ENCODE measurements at places on chromosomes 11 and 22.
A peak's percentile ranks its signal among the peaks of the same experiment; 100 is the strongest.

DNA sequence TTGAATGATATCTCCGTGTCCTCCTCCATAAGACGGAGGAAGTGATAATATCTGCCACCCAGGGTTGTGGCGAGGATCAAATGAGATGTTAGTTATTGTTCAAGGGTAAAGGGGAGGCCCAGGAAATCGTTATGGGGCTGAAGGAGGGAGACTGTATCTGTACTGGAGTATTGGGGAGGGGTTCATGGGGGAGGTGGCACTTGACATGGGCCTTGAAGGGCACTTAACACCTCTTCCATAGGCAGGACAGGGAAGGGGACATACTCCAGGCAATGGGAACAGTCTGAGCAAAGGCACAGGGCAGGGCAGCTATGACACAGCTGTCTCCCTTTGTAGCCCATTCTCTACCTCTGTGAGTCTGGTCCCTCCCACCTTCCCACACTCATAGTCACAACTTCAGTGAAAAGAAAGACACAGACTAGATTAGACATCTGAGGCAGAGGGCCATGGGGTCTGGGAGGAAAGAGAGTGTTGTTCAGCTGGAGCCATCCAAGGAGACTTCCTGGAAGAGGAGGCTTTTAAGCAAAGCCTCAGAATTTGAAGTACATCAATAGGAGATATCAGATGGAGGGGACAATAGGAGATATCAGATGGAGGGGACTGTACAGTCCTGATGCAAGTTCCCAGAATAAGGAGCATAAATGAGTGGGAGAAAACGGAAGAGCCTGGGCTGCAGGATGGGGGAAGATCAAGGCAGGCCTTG lies 15.8 kb upstream of the DGKZ start:
- DNase-seq = no peak

GRCh38 chr11:100545970-100546369 lies 141.1 kb upstream of the ARHGAP42 start:
- no peak for DNase-seq

DNA sequence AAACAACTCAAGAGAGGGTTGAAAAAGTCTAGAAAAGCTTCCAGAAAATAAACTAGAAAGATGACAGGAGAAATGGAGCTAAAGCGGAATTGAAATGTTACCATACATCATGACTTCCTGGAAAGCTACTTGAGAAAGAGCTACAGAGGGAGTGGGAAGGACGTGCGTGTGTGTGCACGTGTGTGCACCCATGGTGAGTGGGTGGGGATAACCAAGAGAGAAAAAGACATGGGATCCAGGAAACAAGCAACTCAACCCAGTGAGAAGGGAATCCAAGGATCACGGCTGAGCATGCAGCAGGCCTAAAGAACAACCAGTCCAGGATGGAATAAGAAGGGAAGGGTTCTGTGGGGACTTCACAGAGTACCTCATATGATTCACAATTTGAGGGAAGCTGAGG lies 21.6 kb downstream of the APOL1 start:
- no peak for DNase-seq

GRCh38 chr11:12216041-12216451 lies 105.7 kb downstream of the MICAL2 start:
- no peak for DNase-seq

DNA sequence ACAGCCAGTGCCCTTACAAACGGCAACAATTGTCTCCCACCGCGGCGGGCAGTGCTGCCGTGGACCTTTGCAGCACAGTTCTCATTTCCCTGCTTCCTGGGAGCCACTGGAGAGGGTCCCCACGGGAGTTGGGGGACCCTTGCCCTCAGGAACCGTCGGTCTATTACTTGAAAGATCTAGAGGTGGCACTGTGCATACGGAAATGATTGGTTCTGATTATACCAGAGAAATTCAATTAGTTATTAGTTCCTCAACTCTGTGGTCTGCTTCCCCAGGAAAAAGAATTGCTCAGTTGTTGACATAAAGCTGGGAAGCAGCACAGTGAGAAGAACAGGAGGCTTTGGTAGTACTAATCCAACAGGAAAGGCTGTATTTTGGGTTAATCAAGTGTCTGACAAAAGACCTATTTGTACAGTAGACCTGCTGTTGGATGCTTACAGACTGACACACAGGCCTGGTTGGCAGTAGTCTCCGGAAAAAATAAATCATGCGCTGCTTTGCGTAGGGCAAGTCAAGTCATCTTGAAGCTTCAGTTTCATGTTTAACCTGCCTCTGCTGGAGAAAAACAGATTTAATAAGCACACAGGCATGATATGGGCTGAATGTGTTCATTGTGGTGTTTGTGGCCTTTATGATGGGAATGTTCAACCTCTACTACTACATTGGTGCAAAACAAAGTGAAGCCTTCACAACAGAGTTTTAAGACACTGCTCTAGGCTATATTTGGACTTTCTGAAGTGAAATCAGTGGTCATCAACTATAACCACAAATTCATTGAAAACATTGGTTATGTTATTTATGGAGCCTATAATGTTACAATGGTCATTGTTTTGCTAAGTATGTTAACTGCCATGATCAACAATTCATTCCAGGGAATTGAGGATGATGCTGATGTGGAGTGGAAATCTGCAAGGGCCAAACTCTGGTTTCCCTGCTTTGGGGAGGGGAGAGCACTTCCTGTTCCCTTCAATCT lies 54.6 kb upstream of the SC5D start:
- DNase-seq = peak; percentile 57

- DNase-seq = no peak
Measured at GRCh38 chr11:35798983-35799382, 136.4 kb downstream of the TRIM44 start.

GRCh38 chr11:123702696-123703095 lies 38.8 kb downstream of the ZNF202 start:
- DNase-seq = no peak

GRCh38 chr11:35248558-35249323 lies 109.8 kb downstream of the CD44 start:
- DNase-seq = no peak

GRCh38 chr11:16831316-16832192 lies 93.1 kb downstream of the C11orf58 start:
- peak; percentile 25 for DNase-seq

GRCh38 chr11:61377461-61378160 lies 14.8 kb upstream of the TMEM216 start:
- DNase-seq = peak; percentile 62

DNA sequence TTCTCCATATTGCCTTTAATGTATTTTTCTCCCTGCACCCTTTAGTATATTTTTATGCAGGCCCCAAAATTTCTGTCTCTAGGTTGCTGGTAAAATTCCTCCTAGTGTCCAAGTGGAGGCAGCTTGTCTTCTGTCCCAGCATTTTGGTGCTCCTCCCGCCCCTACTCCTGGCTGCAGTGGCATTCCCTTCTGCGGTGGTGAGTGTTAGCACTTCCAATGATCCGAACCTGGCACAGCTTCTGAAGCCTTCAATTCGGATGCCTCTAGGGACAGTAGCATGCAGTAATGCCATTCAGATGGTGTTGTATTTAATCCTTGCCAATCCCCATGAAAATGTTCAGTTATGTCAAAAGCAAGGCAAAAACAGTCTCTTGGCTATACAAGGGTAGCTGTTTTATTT lies 5.9 kb downstream of the YWHAH start:
- DNase-seq = no peak

GRCh38 chr11:130480711-130481140 lies 32.3 kb downstream of the ADAMTS15 start:
- DNase-seq = peak; percentile 72

GRCh38 chr11:101436511-101437142 lies 147.2 kb downstream of the TRPC6 start:
- DNase-seq = peak; percentile 67

DNA sequence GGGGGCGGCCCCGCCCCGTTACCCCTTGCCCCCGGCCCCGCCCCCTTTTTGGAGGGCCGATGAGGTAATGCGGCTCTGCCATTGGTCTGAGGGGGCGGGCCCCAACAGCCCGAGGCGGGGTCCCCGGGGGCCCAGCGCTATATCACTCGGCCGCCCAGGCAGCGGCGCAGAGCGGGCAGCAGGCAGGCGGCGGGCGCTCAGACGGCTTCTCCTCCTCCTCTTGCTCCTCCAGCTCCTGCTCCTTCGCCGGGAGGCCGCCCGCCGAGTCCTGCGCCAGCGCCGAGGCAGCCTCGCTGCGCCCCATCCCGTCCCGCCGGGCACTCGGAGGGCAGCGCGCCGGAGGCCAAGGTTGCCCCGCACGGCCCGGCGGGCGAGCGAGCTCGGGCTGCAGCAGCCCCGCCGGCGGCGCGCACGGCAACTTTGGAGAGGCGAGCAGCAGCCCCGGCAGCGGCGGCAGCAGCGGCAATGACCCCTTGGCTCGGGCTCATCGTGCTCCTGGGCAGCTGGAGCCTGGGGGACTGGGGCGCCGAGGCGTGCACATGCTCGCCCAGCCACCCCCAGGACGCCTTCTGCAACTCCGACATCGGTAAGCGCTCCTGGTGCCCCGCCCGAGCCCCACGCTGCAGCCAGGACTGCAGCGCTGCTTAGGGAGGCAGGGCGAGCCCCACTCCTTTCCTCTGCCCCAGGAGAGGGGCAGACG lies at the start of gene TIMP3:
TSS of gene TIMP3 (plus strand) at position 169 of the 700 bp plus-strand sequence. CDS start at position 466, 297 bp downstream.
- peak; percentile 44 for DNase-seq

- no peak for DNase-seq
Measured at GRCh38 chr11:100008417-100008816, 678.7 kb upstream of the ARHGAP42 start.

DNA sequence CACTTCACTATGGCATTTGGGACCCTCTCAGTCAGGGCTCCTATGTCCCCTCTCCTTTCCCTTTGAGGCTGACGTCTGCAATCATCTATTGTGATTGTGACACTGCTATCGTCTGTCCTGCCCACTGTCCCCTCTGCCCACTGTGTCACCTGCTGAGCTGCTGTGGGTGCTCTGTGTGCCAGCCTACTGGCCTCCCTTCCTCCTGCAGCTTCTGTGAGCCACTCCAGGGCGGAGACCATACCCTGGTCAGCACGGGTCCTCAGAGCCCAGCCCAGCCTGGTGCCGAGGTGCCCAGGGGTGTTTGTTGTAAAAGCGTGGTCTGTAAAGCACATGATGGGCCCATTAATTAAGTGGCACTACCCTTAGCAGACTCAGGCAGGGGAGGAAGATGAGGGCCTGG lies 29.4 kb downstream of the MPPED1 start:
- DNase-seq = no peak

DNA sequence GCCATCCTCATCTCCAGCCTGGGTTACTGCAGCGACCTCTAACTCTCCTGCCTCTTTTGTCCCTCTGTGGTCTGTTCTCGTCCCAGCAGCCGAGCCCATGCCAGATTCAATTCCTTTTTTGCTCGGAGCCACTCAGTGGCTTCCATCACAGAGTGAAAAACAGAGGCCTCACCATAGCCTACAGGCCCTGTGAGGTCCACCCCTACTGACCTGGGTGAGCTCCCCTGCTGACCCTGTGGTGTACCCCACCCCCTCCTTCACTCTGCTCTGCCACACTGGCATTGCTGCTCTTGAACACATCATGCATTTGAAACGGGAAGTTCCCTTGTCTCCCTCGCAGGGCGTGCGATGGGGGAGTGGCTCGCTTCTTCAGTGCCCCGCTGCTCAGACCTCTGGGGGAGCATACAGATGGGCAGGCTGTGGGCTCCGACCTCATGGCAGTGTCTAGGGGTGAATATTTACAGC lies 2.1 kb downstream of the AIP start:
- no peak for DNase-seq

- no peak for DNase-seq
Measured at GRCh38 chr11:68997124-68997994, 15.7 kb downstream of the MRGPRF start.

DNA sequence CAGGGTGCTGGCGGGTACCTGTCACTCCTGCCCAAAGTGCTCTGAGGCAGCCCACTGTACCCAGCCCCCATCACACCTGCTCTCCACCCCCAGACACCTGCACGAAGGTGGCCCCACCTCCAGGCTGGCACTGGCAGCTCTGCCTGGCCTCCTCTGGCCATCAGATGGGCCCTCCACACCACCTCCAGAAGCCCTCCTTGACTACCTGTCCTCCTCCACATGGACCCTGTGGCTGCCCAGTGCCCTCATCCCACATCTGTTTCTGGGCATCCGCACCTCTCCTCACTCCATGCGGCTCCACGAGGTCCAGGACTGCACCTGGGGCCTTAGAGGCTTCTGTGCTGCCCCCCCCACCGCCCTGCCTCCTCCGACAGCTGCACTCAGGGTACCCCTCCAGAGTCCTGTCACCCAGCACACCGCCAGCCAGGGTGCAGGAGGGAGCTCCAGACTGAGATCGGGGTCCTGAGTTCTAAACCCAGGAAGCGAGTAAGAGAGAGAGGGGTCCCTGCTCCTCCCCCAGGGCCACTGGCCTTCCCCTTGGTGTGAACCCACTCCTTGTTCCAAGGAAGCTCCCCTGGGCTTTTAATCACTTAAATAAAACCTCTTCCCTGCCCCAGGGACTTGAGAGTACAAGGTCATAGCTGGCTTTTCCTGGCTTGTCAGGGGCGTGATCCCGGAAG lies 1.7 kb downstream of the CTSD start:
- peak; percentile 56 for DNase-seq

DNA sequence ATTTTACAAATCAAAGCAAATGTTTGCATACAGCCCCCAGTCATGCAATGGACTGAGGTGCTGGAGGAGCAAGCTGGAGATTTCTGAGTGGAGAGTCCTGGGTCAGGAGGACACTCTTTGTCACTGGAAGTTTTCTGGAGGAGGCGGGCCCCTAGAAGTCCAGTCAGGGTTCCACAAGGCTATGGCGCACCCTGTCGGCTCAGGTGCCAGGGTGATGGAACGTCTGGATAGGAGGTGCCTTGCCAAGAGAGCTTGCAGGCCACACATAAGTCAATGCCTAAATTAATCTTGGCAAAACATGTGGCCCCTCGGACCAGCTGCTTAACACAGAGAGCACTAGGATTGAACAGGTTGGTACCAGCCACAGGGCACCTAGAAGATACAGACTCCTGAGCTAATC lies 174.7 kb upstream of the CADM1 start:
- no peak for DNase-seq

GRCh38 chr11:93480756-93481155 lies 62.4 kb downstream of the SMCO4 start:
- no peak for DNase-seq

DNA sequence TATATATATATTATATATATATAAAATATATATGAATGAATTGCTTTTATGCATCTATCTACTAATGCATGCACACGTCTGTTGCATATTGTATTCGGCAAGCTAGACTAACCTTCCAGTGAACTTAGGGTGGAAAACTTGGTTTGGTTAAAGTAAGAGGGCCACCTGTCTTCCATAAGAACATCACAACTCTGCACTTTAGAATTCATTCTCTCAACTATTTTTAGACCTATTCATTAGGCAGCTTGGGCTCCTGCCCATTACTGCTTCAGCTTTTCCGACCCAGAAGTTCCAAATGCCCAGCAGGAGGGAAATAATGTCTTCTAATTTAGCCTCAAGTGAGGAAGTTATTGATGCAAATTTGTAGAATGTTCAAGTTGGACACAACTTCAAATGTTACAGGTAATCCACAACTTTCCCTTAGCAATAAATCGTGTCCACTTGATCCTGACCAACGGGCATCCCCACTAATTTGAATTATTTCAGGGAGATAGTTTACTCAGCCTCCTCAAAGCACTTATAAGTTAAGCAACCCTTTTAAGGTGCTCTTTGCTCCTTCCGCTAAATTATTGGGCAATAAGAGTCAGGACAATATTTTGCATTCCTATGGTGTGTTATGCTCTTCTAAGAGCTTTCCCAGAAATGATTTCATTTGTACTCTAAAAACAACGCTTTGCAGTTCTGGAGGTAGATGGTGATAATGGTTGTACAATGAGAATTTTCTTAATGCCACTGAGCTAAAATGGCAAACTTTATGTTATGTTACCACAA lies 132.3 kb downstream of the OPCML start:
- no peak for DNase-seq

GRCh38 chr22:48097723-48098122 lies 1335.3 kb downstream of the TBC1D22A start:
- DNase-seq = no peak

All from cardiac fibroblast (primary cell).